ENCODE measurements at places on chromosomes 4 and X.

GRCh38 chr4:64305565-64306254 lies 103.5 kb downstream of the TECRL start:
- no peak for DNase-seq

DNA sequence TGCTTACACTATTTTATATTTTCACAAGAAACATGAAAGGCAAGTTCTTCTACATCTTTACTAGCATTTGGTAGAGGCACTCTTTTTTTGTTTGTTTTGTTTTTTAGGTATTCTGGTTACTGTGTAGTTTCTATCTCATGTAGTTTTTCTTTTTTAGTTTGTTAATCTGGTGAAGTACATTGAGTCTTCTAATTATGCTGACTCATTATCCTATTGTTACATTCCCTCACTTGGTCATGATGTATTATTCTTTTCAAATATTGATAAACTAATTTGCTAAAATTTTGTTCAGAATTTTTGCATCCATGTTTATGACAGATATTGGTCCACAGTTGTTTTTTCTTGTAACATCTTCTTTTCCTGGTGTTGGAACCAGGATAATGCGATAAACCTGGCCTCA lies 4.7 kb downstream of the GK2 start:
- no peak for DNase-seq

- no peak for DNase-seq
Observed at GRCh38 chr4:74134500-74134852, 23.4 kb upstream of the MTHFD2L start.

DNA sequence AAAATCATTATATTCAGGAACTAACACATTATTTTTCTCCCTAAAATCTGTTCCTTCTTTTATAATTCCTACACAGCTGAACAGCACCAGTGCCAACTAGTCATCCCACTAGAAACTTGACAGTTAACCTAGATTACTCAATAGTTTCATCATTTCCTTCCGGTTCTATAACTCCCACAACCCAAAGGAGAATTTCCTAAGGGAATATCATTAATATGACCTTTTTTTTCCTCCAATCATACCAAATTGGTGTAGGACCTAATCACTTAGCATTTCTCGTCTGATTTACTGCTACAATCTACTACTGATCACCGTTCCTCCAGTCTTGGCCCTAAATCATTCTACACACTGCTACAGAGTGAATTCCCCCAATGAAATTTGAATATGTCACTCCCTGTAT lies 45.9 kb downstream of the WDFY3 start:
- DNase-seq: no peak

DNA sequence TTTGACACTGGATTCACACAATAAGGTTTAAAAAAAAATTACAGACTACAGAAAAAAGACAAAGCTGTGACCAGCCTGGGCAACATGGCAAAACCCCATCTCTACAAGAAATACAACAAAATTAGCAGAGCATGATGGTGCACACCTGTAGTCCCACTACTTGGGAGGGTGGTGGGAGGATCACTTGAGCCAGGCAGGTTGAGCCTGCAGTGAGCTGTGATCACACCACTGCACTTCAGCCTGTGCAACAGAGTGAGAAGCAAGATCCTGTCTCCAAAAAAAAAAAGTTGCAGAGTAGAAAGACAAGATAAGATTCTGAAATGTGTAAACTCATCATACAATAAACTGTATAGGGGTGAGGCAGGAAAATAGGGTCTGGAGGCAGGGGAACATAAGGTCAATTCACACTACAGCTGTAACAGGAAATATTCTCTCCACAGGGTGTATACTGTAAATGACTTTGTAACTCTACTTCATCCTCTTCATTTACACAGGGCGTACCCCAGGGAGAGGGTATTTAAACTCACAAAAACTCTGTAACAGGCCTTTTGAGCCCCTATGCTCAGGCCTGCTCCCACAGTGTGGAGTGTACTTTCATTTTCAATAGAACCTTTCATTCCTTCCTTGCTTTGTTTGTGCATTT lies 112.6 kb upstream of the MAPK10 start:
- no peak for DNase-seq

DNA sequence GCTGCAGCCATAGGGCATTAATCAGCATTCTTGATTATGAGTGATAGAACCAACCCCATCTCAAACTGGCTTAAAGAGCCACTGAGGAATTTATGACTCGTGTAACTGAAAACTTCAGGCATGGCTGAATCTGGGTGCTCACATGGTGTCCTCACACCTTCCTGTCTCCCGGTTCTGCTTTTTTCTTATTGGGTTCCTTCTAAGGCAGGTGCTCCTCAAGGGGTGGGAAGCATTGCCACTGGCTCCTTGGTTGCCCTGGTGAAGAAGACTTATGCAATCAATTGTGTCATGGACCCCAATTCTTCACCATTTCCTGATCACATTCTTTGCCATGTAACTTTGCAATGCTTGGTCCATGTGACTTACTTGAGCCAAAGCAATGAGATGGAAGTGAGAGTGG lies 4.3 kb upstream of the ZCCHC4 start:
- DNase-seq: no peak

- no peak for DNase-seq
Observed at GRCh38 chr4:110034026-110034393, 121.3 kb downstream of the EGF start.

DNA sequence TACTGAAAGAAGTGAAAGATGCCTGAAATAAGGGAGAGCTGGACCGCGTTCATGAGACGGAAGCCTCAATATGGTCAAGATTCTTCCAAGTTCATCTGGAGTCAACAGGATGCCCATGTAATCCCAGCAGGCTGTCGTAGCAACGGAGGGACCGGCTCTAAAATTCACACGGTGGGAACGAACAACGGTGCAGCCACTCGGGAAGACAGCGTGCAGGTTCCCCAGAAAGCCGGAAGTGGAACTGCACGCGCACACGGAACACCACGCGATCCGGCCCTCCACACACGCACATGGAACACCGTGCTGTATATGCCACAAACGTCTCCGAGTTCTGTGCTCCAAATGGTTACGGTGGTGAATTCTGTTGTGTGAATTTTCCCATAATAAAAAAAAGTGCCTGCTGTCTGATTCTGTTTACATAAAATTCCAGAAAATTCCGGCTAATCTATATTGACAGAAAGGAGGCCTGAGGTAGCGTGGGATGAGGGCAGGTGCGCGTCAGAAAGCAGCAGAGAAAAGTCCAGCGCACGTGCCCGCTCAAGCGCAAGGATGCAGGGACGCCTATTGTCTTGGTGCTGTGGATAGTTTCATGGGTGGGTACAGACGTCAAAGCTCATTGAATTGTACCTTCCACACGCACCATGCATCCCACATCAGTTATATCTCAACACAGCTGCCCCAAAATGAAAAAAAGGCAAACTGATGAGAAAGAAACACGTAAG lies 31.2 kb downstream of the PPP2R3B start:
- DNase-seq: no peak

DNA sequence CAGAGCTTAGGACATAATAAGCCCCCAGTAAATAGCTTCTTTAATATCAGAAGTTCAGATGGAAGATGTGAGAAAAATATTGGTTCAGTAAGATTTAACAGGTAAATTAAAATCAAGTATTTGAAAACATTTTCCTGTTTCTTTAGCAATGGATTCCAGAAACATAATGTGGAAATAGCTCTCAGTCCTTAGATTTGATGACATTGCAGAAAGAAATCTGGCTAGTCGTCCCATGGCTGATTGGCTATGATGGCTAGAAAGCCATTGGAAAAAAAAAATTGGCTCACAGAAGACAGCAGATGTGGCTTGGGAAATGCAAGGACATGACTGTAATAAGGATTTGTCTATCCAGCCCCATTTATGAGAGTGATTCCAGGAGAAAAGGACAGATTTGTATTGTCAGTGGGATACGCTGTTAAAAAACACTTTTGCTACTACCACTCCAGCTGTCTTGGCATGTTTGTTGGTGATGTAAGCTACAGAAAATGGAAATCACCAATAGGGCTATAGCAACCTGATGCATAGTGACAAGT lies 78.3 kb downstream of the AR start:
- DNase-seq: no peak

DNA sequence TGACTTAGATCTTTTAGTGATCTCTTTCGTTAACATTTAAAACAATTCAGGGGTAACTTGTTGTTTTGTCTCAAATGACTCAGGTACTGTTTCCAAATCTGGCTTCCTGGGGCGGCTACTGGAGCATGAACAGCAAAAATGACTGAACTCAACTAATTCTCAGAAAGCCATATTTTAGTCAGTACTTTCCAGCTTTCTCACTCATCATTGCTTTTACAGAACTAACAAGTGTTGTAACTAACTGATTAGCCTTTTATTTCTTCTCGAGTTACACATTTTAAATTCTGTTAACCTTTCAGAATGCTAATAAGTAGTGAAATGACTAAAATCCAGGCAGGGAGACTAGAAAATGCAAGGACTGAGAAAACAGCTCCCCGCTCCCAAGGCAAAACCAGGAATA lies 55.3 kb downstream of the JADE3 start:
- DNase-seq: no peak

- DNase-seq: no peak
Observed at GRCh38 chrX:138709886-138710791, 1.4 kb downstream of the FGF13 start.

DNA sequence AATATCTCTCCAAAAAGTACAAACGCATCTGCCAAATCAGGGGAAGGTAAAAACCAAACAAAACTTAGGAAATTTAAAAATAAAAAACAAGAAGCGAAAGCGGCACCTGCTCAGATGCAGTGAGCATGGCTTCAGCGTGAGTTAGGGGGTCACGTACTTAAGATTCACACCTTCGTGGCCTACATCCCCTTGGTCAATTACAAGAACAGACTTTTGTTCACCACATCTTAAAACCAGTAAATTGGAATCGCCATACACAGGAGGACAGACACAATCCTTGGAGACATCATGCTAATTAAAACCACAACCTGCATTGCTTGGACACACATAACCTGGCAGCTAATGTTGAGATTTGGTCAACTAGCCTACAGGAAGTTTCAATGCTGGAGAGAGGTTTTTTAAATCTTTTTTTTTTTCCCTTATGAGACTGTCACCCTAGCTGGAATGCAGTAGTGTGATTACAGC lies 12.5 kb upstream of the SEL1L3 start:
- DNase-seq: no peak

- no peak for DNase-seq
Observed at GRCh38 chr4:156437666-156438065, 484.0 kb upstream of the CTSO start.

- no peak for DNase-seq
Observed at GRCh38 chrX:23904096-23904495, 3.6 kb downstream of the APOO start.

DNA sequence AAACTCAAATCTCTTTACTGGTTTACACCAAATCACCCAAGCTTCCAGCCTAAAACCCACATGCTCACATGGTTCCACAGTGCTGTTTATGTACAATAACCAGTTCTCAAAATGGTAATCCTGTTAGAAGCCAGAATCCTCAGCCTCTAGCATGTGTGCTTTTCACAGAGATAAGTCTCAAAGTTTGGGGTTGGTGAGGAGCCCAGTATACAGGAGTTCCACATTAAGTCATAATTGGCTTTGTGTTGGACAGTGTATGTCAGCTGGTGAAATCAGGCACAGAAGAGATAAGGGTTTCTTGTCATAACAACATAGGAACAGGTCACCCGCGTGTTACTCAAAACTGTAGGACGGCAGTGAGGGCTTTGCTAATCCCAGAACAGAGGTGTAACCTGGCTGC lies at the start of gene TRIML1:
TSS of gene TRIML1 (plus strand) at position 301 of the 400 bp plus-strand sequence. CDS start 118 bp downstream, outside the sequence.
- no peak for DNase-seq

- no peak for DNase-seq
Observed at GRCh38 chrX:21438792-21439191, 64.6 kb downstream of the CNKSR2 start.

DNA sequence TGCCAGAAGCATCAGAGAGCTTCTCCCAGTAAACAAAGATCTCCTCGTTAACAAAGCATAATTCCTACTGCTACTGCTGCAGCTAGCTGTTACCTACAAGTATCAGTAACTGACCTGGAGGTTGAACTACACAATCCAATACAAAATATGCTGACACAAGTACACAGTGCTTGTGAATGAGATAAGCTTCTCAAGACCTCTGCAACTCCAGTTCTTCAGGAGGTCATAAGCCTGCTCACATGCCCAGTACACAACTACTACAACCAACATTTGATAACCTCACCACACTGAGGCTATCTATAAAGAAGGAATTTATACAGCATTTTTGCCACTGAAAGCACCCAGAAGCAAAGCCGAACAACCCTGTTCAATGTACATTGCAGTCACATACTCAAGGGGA lies 66.7 kb upstream of the SMARCAD1 start:
- no peak for DNase-seq

- no peak for DNase-seq
Observed at GRCh38 chrX:136975684-136976470, 57.9 kb downstream of the GPR101 start.

GRCh38 chr4:158254292-158254691 lies 44.0 kb downstream of the TMEM144 start:
- no peak for DNase-seq

DNA sequence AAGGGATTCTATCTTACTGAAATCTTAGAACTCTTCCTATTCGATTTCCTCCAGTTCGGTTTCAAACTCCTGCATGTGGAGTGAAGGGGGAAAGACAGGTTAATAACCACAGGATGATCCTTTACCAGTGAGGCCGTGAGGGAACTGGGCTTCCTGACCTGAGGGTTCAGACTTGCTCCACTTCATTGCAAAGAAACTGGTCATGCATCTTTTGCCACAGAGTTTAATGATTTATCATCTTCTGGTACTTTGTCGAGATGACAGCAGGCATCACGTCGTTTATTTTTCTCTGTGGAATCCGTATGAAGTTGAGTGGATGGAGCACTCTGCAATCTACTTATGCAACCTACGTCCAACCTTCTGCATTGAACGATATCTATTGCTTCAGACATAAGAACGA lies 145.9 kb upstream of the NLGN4X start:
- DNase-seq: no peak

DNA sequence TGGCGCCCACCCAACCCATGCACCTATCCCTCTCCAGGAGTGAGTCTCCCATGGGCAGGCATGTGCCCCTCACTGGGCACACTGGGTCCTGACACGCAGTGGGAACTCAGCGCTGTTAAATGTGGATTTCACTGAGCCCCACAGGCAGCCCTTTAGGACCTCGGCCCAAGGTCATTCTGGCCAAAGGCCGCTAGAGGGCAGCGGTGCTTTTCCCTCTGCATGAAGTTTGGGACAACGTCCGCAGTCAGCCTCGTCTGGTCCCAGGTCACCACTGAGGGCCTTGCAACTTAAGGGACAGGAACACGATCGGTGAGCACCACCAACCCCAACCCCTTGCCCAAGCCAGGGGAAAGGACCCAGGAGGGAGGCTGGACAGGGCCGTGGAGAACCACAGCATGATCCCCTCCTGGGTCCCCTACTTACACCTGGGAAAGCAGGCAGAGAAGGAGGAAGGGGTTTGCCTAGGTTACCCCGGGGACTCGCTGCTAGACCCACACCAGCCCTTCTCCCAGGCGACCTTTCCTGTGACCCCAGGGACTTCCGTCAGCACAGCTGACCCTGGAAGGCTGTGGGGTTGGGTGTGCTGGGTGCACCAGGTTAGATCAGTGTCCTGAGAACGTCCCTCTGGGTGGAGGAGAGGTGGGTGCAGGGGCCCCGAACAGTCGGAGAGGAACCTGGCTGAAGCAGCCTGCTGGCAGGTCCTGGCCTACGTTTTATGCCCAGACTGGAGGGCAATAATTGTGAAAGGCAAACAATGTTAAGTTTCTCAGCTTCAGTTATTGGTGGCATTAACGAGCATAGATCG lies 24.0 kb downstream of the CYTL1 start:
- DNase-seq: peak; percentile 16

Measured in activated naive CD4-positive, alpha-beta T cell treated with anti-CD3 and anti-CD28 coated beads, Interleukin-2, amount 50 U/mL, for 16 hours (primary cell).